ENCODE measurements at places on chromosomes 7 and 10.
A peak's percentile ranks its signal among the peaks of the same experiment; 100 is the strongest.

GRCh38 chr7:78063758-78064157, 265.2 kb downstream of the PHTF2 start:
- no peak for DNase-seq

- DNase-seq: no peak
Observed at GRCh38 chr10:17662193-17663138, 18.5 kb downstream of the STAM start.

GRCh38 chr7:106075937-106076336, 36.2 kb downstream of the SYPL1 start:
- DNase-seq: no peak

GRCh38 chr7:53491051-53491450, 455.6 kb downstream of the POM121L12 start:
- no peak for DNase-seq

- no peak for DNase-seq
Observed at GRCh38 chr7:52695973-52696595, 339.3 kb upstream of the POM121L12 start.

DNA sequence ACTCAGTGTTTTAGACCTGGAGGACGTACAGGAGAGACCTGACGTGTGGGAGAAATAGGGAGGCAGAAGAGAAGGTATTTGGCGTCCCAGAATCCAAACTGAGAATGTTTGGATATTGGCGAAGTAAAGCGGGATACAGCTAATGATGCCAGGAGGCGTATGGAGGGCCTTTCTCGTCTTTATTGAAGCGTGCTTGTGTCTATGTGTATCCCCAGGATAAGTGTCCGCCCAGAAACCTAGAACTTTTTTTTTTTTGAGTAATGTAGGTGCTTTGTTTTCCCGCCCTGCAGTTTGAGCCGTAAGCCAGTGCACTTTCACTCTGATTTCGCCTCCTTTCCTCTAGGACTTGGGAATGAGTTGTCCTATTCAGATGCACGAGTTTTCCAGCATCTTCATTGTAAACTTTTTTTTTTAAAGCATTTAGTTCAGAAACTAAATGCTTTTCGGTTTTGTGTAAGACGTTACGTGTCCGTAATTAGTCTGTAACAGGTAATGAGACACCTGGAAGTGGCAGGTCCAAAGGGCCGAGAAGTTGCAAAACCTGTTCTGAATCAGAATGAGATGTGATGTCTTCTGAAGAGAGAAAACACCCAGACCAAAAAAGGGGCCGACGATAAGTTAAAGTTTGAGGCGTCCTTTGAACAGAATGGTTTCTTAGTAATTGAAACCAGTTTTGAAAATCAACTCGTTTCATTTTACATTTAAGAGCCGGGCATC, 746 bp downstream of the ARL5B start:
- no peak for DNase-seq

DNA sequence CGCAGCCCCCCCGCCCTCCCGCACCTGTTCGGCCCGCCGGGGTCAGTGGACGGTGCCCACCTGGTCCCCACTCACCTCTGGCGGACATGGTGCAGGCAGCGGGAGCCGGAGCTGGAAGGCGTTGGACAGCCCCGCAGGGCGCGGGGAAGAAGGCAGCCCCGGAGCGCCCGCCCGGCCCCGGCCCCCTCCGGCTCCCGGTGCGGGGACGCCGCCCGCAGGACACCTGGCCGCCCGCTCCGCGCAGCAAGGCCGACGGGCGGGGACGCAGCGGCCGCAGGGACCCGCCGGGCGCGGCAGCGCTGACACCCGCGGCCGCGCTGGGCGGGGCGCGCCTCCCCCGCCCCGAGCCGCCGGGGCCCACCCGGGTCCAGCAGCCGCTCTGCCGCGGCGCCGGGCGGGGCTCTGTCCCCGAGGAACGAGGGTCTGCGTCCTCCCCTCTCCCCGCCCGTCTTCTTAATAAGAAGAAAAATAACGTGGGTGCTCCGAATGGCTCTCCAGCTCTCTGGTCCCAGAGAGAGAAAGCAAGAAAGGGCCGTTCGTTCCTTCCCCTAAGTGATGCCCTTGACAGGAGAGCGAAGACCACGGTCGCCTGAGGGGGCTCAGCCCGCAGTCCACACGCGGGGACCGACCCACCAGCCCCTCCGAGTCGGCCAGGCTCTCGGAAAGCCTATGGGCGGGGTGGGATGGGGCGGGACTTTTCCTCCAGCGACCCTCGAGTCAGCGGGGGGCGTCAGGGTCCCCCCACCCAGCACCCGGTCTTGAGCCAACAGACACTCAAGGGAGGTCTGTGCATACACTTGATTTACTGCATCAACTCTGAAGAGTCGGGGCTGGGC, 53.4 kb upstream of the FHIP2A start:
- peak; percentile 1 for DNase-seq

- DNase-seq: no peak
Observed at GRCh38 chr10:114431414-114432135, 27.3 kb upstream of the AFAP1L2 start.

DNA sequence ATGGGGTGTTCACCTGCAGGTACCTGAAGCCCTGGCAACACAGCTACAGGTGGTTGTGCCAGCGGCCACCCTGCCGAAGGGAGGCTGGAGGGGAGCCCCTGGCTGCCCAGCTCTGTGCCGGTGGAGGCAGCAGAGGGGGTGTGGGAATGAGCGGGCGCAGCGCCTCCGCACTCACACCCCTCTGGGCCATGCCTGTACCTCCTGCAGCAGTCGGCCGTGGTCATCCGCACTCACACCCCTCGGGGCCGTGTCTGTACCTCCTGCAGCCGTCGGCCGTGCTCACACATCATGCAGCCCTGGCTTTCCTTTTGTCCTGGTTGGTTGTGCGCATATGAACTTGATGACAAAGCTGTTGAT, 1.7 kb downstream of the ZNF511 start:
- DNase-seq: no peak

DNA sequence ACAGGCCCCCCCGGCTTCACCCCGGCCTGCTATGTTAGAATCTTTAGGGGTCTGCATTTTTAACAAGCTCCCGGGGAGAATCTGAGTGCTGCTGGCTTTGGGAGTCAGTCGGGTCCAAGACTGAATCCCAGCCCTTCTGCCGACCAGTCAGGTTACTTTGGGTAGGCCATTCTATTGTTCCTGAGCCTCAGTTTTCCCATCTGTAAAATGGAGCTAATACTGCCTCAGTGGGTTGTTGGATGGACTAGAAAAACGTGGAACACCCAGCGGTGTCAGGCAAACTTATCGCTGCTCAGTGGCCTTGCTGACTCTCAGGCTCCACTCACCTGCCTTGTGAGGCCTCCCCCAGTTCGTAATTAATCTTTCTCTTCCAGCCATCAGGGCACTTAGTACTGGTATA, 11.7 kb downstream of the TBATA start:
- DNase-seq: no peak

- no peak for DNase-seq
Observed at GRCh38 chr7:41459623-41460261, 243.1 kb downstream of the INHBA start.

DNA sequence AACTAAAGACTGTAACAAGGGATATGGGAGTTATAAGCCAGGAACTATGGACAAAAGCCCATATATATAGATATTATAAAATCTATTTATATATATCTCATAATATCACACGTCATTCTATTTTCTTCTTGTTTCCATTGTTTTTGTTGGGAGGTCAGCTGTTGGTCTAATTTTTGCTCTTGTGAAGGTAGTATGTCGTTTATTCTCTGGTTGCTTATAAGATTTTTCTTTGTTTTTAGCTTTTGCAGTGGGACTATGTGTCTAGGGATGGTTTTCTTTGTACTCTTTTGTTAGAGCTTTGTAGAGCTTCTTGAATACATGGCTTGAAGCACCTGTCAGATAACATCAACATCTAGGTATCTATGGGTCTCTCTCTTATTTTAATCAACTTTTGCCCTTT, 14.0 kb downstream of the ARL4A start:
- no peak for DNase-seq

DNA sequence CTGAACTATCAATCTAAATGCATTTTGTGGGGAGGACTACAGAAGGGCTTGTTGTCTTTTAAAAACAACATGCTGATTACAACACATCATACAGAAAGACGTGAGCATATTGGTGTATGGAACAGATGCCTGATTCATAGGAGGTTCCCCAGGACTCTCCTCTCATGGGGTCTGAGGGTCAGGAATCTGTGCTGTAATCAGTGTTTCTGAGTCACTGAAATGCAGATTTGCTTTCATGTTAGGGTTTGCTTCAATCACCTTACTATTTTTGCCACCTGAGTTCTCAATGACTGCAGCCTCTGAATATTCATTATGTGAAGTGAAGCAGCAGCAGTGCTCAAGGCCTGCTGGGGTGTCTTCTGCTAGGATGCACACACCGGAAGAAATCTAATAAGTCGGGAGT, 550 bp upstream of the ANK3 start:
- no peak for DNase-seq

GRCh38 chr10:77641788-77642397, 4.3 kb upstream of the KCNMA1 start:
- peak; percentile 46 for DNase-seq

- peak; percentile 67 for DNase-seq
Observed at GRCh38 chr7:42869131-42870020, 42.5 kb downstream of the C7orf25 start.

- no peak for DNase-seq
Observed at GRCh38 chr10:48511875-48512231, 93.0 kb downstream of the ARHGAP22 start.

GRCh38 chr7:46577394-46577793, 656.3 kb upstream of the IGFBP3 start:
- DNase-seq: no peak

DNA sequence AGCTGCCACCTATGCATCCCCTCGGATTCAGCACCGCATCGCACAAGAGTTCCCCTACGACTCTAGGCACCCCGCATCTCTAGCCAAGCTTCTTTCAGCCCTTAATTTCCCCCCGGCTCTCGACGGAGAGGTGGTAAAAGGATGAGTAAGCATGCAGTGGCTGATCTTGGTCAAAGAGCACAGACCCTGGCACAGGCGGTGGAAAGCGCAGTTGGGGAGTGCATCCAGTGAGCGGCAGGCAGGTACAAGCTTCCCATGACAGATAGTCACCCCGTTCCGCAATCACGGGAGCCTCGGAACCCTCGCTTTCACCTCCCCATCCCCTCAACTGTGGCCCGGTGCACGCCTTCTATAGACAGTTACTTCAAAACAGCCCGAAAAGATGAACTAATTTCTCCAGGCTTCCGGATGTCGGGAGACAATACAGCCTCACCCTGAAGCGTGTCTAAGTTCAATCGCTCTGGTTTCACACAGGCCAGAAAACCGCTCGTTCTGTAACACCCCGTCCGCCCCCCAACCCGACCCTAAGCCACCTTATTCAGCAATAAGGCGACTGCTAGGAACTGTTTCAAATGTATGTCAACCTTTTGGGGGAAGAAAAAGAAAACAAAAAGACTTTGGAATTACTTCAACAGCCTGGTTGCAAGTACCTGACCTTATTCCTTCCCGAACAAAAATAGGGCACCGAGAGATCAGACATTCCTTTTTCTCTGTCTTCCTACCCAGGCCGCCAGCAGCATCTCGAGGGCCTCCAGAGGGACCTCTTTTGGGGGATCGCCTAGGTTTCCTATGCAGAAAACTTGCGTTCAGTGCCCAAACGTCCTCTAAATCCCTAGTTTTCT, 1.4 kb downstream of the RHEB start:
- peak; percentile 77 for DNase-seq

DNA sequence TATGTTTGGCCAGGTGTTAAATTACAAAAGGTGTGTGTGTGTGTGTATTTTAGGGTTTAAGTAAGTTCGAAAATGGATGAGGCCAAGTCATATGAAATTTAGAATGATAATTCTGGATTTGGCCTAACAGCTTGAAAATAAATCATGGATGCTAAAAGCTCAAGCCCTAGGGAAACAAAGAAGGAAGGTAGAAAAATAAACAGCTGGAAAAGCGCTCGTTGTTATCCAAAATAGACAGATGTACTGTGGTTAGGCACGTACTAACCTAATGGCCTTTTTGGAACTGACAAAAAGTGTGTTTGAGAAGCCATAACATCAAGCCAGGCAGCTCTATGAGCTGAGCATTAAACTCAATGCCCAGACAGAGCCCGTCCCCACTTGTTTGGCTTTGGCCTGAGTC, 17.5 kb upstream of the PALS2 start:
- no peak for DNase-seq

- DNase-seq: no peak
Observed at GRCh38 chr10:114393482-114393881, 10.8 kb downstream of the AFAP1L2 start.

GRCh38 chr10:24256619-24257107, 47.7 kb downstream of the KIAA1217 start:
- no peak for DNase-seq

GRCh38 chr10:128147064-128147463, 20.8 kb upstream of the MKI67 start:
- DNase-seq: no peak

- no peak for DNase-seq
Observed at GRCh38 chr7:103640031-103640779, 194.2 kb upstream of the SLC26A5 start.

DNA sequence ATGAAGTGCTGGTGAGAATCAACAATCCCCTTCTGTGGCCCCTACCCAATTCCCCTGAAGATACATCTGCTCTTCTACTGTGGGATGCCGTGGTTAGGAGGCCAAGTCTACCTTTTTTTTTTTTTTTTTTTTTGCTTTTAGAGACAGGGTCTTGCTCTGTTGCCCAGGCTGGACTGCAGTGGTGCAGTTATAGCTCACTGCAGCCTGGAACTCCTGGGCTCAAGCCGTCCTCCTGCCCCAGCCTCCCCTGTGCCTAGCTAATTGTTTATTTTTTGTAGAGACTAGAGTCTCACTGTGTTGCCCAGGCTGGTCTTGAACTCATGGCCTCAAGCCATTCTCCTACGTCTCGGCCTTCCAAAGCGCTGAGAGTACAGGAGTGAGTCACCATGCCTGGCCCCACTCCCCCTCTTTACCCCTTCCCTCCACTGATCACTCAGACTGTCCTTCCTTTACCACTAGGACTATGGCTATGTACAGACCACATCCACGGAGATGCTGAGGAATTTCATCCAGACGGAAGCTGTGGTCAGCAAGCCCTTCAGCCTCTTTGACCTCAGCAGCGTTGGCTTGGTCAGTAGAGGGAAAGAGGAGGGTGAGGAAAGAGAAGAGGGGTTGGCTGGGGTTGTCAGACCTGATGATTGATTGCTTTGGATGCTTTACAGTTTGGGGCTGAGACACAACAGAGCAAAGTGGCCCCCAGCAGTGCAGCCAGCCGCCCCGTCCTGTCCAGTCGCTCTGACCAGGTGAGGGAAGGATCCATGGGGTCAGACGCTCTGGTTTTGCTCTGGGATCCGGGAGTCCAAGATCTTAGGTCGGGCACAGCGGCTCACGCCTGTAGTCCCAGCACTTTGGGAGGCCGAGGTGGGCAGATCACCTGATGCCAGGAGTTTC, 1.8 kb downstream of the AP4M1 start:
- DNase-seq: no peak
